ENCODE measurements at places on chromosomes 11 and 22.

DNA sequence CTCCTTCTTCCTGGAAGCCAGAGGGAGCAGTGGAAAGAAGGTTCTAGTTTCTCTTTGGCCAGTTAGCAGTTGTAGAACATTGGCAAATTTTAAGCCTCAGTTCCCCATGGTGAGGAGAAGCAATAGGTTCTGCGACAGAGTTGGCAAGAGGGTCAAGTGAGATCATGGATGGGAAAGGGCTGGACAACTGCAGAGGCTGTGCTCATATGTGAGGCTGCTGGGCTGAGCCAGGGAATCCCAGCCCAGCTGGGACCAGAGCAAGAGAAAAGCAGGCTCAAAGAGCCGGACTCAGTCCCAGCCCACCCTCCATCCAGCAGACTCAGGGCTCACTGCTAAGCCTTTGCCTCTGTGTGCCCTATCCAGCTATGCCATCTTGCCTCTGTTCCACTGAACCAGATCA lies 66.8 kb upstream of the MYOD1 start:
- no peak for DNase-seq

DNA sequence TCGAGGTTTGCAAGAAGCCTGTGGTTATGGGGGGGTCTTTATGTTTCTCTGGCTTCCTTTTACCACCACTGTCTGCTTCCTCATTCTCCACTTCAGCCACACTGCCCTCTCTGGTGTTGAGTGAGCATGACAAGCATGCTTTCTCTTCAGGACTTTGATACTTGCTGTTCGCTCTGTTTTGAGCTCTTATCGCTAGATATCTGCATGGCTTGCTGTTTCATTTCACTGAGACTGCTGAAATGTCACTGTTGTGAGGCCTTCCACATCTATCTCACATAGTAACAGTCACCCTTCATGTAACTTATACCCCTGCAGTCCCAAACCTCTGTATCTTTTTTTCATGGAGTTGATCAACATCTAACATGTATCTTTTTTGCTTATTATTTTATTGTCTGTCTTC lies 59.8 kb downstream of the TMEM135 start:
- DNase-seq: no peak

DNA sequence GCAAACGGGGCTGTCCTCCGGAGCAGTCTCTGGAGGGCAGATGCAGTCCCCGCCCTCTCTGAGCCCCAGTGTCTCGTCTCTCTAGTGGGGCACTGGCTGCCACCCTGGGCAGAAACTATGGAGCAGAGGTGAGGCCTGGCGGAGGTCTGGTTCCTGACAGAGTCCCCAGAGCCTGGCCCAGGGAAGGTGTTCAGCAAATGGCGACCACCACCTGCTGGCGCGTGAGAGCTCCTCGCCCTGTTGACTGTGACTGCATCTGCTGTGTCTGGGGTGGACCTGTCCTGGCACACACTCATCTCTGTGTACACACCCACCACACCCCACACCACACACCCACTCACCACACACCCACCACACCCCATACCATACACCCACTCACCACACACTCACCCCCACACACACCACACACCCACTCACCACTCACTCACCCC lies 18.3 kb upstream of the TTLL12 start:
- DNase-seq: no peak

DNA sequence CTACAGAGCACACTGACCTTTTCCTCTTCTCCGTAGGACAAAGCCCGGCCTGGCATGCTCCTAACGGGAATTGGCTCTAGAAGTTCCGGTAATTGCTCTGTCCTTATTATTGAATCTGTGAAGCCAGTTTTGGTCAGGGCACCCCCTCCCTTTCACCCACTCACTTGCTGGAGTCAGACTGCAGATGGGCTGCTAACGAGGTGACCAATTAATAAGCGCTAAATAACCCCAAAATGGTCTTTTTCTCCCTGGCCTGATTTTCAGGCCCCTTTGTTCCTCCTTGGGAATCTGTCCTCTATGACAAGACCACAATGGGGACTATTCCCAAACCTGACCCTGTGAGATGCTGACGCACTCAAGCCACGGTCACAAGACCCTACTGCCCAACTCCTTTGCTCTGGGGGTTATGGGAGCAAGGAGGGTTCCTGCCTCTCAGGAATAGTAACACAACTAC lies 610.0 kb upstream of the CADM1 start:
- DNase-seq: no peak

Data from NCI-H510A (cell line).